Smooth muscle cell of the brain vasculature (primary cell): ENCODE measurements at places on chromosomes 1 and 21.

DNA sequence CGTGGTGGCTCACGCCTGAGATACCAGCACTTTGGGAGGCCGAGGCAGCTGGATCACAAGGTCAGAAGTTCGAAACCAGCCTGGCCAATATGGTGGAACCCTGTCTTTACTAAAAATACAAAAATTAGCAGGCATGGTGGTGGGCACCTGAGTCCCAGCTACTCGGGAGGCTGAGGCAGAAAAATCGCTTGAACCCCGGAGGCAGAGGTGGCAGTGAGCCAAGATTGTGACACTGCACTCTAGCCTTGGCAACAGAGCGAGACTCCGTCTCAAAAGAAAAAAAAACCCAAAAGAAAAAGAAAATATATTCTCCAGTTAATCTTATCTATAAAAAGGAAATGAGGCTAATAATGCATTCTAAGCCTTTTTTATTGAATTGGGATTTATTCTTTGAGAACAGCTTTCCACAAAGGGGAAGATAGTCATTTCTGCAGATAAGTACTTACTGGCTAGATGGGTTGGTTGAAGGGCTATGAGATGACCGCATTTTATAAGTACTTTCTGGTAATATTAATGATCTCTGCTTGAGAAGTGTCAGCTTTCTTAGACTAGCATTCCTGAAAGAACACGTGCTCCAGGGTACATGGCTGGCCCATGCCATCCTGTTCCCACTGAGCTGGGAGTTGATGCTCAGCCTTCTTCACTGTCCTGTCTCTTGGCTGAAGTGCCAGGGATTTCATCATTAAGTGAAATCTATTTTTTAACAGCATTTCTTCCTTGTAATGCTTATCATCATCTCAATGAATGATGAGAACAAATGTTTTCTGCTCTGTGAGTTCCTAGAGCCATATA is 57.9 kb downstream of the SASS6 start:
- no peak for DNase-seq

- DNase-seq, result no peak
These were observed 79.8 kb downstream of the PCBP3 start for GRCh38 chr21:45723049-45723958.

GRCh38 chr21:16205527-16205926 is 475.7 kb downstream of the USP25 start:
- DNase-seq, result no peak

DNA sequence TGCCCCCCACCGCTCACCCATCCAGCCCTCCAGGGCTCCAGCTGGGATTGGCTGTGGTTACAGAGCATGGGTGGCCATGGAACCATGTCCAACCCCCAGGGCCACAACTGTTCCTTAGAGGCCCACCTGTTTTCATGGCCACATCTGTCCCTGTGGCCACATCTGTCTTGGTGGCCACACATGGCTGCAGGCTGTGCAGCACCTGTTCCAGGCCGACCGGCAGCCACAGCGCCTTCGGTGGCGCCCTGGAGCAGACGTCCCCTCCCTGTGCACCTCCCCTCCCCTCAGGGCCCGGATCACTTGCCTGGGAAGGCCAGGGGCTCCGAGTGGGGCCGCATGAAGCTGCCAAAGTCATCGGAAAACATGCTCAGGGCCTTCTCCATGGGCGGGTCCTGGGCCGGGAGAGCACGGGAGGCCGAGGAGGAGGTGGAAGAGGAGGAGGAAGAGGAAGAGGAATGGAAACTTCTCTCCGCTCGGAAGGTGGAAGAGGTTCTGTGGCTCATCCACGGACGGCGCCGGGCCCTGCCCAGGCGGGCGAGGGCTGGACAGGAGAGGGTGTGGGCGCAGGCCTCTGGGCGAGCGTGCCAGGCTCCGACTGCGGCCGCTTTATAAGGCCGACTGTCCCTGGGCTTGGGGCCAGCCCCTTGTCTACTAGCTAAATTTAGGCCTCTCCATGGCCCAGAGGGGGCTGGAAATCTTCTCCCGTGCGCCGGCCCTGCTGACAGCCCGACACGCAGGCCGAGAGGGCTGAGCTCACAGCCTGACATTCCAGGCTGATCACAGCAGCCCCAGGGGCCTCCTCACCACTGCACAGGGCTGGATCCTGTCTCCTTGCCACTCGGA is at the start of gene HSPB7:
Gene HSPB7, minus strand, starts transcription at position 583 of the 843 bp plus-strand sequence. Its CDS starts 80 bp downstream, at position 503.
- DNase-seq, result no peak
